ENCODE measurements at places on chromosomes 4 and X.

DNA sequence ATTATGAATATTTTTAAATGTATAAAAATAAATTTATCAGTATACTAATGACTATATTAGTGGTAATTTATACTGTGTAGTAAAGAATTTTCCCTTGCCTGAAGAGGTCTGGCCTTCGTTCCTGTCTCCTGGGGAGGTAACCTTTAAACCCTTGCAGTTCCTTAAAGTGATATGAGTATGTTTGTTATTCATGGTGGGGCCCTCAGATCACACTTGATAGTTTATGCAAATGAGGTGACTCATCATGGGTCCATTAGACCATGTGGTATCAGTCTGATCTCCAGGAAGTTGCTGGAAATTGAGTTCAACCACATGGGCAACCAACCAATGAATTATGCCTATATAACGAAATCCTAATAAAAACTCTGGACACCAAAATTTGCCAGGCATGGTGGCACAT, 904.1 kb downstream of the RPA4 start:
- no peak for DNase-seq

- DNase-seq = no peak
Measured at GRCh38 chrX:101408532-101408841, 465 bp downstream of the HNRNPH2 start.

GRCh38 chr4:181420950-181421349, 822.3 kb upstream of the TENM3 start:
- DNase-seq = no peak

GRCh38 chr4:16684097-16684496, 214.3 kb downstream of the LDB2 start:
- DNase-seq = no peak

- DNase-seq = no peak
Measured at GRCh38 chr4:125985856-125986255, 671.1 kb downstream of the FAT4 start.

- DNase-seq = no peak
Measured at GRCh38 chrX:143027275-143027674, 1.5 kb downstream of the SPANXN4 start.

DNA sequence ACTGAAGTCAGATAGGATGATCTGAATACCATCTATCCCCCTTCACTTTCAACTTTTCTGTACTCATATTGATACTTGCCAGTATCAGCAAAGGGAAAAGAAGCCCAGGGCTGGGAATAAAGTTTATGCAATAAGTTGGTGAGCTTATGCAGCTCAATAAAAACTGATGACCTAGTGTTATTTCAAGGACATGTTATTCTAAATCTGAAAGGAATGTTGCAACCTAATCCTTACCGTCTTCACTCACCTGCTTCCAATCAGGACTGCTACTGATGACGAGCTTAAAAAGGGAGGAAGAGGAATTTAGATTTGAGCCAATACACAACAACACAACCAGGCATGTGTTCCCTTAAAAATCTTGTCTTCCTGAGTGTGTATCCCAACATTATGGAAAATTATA, 419.9 kb downstream of the SPRY1 start:
- DNase-seq = no peak

GRCh38 chrX:103215425-103215991, 600 bp downstream of the BEX4 start:
- DNase-seq = peak; percentile 48

DNA sequence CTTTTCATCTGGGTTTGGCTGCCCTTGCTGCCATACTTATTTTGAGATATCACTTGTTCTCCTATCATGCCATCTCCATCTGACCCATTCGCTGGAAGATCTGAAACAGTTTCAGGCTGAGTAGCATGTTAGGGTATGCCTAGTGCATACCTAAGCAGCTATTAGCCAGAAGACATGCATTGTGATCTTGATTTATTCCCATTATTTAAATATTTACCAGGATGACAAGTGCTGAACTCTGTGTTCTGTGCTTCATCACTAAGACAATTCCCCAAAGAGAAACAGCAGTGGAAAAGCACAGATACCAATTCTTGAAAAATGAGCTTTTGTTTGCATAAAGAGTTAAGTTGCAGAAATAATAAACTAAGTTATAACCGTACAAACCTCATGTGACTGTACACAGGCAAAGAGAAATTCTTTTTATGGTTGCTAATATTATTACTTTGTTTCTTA, 271.0 kb upstream of the ARSJ start:
- no peak for DNase-seq

GRCh38 chrX:68703369-68703768, 55.9 kb downstream of the STARD8 start:
- no peak for DNase-seq

DNA sequence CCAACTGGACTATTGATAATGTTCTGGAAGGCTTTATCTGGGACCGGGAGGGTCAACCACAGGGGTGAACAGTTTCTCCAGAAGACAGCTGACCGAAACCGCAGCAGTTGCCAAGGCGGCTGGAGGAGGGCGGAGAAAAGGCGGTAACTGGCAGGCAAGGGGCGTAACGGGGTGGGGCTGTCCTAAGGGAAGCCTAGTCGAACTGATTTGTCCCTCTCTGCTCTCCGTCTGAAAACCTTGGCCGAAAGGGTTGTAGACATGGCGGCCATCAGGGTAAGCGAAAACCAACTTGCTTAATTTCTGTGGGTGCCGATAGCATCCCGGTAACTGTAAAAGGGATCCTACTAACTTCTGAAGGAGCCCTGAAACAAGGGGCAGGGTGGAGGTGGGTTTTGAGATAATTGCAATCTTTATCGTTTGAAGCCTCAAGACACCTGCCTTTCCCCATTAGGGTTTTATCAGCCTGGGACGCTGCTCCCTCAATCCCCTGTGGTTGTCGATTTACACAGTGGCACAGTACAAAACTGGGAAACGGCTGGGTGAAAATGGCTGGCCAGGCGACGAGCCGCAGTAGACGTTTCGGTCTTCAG, at the start of gene APOOL:
APOOL (plus strand) TSS at position 223 of the 590 bp plus-strand sequence; CDS start at position 259, 36 bp downstream.
- peak; percentile 90 for DNase-seq

- no peak for DNase-seq
Measured at GRCh38 chrX:119402588-119402987, 3.5 kb downstream of the SLC25A43 start.

DNA sequence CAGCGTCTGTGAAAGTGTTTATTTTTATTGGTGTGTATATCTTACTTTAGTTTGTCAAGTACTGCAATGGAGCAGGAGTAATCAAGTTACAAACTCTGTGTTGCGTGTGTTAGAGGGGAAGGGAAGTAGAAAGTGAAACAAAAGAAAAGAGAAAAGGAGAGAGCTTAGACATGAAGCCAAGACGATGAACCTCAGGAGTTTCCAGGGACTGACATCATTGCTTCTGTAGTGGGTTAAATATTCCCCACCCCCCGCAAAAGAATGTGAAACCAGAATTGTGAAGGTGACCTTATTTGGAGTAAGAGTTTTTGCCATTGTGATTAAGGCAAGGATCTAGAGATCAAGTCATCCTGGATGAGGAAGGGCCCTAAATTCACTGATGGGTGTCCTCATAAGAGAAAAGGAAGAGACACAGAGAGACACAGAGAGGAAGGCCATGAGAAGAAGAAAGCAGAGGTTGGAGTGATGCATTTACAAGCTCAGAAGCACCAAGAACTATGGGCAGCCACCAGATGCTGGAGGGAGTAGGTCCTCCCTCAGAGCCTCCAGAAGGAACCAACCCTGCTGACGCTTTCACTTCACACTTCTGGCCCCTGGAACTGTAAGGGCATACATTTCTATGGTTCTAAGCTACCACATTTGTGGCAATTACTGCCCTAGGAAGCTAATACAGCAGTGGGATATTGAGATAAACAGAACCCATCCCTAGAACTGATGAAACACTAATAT, 173.6 kb upstream of the SFRP2 start:
- DNase-seq = no peak

- no peak for DNase-seq
Measured at GRCh38 chr4:173213296-173213695, 44.7 kb downstream of the GALNT7 start.

GRCh38 chr4:78644744-78645330, 93.3 kb downstream of the ANXA3 start:
- no peak for DNase-seq

DNA sequence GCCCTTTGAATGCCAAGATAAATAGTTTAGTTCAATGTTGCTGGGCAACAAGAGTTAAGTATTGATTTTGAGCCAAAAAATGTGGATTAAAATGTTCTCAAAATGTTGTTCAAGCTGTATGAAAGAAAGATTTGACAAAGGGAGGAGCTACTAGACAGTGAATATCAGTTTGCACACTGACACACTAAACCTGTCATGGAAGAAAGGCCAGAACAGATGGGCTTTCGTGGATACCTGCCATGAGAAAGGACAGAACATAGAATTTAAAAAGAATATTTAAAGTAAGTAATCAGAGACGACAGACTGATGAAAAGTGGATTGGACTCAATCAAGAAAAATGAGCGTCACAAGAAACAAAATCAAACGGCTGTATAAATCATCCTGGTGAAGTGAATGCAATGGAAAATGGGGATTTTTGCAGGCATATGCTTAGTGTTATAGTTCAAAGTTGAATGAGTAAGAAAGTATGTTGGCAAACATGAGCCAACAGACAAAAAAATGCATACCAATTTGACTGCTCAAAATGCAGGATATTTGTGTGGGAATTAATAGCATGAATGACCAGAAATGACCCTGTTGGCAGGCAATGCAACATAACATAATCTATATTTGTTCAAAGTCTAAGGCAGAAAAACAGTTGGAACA, 7.4 kb downstream of the PCDH18 start:
- DNase-seq = no peak

- no peak for DNase-seq
Measured at GRCh38 chr4:11625211-11625610, 196.5 kb upstream of the HS3ST1 start.

DNA sequence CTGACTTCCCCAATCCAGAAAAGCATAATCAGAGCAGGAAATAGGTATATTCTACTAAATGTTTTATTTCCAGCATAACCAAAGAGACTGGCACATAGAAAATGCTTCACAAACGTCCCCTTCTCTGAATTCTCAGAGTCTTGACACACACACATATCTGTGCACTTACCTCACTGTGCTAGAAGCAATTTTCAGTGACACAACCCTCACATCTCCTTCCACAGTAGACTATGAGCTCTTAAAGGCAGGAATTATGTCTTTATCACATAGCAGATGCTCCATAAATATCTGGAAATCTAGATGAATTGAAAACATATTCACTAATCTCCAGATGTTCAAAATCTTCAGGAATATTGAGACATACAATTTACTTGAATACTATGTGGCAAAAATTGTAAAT, 5.9 kb downstream of the SOWAHB start:
- DNase-seq = no peak

DNA sequence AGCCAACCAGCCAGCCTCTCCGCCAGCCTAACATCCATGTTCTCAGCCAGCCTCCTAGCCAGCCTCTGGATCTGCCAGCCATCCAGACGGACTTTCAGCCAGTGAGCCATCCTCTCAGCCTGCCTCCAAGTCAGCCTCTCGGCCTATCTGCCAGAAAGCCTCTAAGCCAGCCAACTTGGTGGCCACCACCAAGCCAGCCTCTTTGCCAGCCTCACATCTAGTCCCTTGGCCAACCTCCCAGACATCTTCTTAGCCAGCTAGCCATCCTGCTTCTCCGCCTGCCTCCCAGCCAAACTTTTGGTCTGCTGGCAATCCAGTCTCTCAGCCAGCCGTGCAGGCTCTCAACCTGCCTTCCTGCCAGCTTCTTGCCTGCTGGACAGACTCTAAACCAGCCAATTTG, 16.4 kb upstream of the ARAP2 start:
- DNase-seq = no peak

DNA sequence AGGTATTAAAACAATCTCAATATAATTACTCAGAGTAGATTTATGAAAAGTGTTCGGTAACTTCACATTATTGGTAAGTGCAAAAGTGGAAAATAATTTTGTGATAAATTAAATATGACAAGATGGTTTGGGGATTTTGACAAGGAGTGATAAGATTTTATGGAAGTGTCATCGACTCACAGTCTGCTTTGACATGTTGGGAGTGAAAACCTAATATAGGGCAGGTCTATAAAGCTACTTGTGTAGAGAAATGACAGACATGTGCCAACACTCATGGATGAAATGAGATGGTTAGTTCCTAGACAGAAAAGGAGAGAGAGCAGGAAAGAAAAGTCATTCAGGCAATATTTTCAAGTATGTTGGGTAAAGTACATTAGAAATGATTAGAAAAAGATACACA, 456.8 kb downstream of the TRAM1L1 start:
- no peak for DNase-seq

DNA sequence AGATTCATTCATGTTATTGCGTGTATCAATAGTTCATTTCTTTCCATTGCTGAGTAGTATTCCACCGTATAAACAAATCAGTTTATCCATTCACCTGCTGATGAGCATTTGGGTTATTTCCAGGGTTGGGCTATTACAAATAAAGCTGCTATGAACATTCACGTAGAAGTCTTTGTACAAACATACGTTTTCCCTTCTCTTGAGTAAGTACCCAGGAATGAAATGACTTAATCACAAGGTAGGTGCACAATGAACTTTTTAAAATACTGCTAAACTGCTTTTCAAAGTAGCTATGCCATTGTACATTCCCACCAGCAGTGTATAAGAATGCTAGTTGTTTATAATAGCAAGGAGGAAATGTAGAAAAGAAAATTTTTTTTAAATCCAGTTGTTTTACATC, 35.9 kb downstream of the SYTL4 start:
- DNase-seq = no peak

- no peak for DNase-seq
Measured at GRCh38 chrX:24241822-24242648, 71.8 kb downstream of the SUPT20HL2 start.

- no peak for DNase-seq
Measured at GRCh38 chr4:8393593-8394038, 46.9 kb downstream of the ACOX3 start.

- DNase-seq = no peak
Measured at GRCh38 chr4:175531405-175532091, 280.5 kb downstream of the GPM6A start.

- DNase-seq = no peak
Measured at GRCh38 chr4:152455311-152455710, 80.6 kb downstream of the FBXW7 start.

- DNase-seq = no peak
Measured at GRCh38 chrX:49659771-49660170, 36.0 kb downstream of the PAGE1 start.

GRCh38 chr4:41856797-41857196, 78.4 kb upstream of the TMEM33 start:
- no peak for DNase-seq

GRCh38 chr4:39559626-39560025, 32.4 kb upstream of the UGDH start:
- DNase-seq = no peak

GRCh38 chrX:15903186-15903681, 48.6 kb upstream of the AP1S2 start:
- DNase-seq = no peak

DNA sequence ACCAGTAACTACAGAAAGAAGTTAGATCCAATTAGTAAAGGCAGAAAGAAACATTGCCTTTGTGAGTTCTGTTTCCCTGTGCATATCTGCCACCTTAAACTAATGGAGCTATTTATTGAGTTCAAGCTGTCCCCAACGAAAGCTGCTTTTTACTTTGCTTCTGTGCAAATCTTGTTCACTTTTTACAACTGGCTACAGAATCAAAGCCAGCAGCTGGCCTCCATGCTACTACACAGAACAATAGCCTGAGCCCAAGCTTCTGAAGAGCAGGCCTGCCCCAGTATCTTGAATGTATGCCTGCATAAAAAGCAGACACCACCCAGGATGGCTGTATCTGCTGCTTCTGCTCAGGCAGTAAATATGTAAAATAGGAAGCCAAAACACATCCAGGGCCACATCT, 28.1 kb downstream of the ANK2 start:
- DNase-seq = no peak

- DNase-seq = no peak
Measured at GRCh38 chrX:149511081-149511480, 6.0 kb upstream of the IDS start.

- DNase-seq = no peak
Measured at GRCh38 chr4:13706716-13707115, 79.2 kb upstream of the BOD1L1 start.
